ENCODE measurements at places on chromosomes 7 and 10.
A peak's percentile ranks its signal among the peaks of the same experiment; 100 is the strongest.

DNA sequence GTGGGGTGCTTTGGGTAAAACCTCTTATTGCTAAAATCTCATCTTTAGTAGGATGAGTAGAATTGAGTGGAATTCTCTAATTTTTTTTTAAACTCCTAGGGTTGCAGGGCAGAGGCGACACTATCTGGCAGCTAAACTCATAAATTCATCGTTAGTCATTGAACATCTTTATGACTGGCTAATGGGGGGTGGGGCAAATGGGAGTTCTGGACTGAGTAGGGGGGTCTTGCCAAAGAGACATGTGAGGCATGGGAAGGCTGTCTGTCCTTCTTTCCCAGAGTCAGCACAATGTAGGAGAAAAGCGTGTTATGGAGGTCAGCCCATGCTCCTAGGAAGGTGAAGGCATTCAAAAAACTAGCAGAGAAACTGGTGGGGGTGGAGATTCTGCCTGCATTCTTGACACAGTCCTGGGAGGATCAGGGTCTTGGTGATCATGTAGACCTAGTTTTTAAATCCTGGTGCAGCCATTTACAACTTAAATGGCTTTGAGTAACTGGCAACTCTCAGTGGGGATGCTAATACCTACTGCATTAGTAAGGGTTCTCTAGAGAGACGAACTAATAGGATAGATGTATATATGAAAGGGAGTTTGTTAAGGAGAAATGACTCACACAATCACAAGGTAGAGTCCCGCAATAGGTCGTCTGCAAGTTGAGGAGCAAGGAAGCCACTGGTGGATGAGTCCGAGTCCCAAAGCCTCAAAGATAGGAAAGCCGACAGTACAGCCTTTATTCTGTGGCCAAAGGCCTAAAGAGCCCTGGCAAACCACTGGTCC lies 47.7 kb downstream of the EMX2 start:
- DNase-seq, result no peak

GRCh38 chr10:97903128-97904017 lies 53.7 kb downstream of the GOLGA7B start:
- DNase-seq, result no peak

GRCh38 chr7:23117841-23118240 lies 12.3 kb downstream of the KLHL7 start:
- DNase-seq, result no peak

- DNase-seq, result peak; percentile 70
Measured at GRCh38 chr10:11397077-11397965, 214.1 kb downstream of the USP6NL start.

DNA sequence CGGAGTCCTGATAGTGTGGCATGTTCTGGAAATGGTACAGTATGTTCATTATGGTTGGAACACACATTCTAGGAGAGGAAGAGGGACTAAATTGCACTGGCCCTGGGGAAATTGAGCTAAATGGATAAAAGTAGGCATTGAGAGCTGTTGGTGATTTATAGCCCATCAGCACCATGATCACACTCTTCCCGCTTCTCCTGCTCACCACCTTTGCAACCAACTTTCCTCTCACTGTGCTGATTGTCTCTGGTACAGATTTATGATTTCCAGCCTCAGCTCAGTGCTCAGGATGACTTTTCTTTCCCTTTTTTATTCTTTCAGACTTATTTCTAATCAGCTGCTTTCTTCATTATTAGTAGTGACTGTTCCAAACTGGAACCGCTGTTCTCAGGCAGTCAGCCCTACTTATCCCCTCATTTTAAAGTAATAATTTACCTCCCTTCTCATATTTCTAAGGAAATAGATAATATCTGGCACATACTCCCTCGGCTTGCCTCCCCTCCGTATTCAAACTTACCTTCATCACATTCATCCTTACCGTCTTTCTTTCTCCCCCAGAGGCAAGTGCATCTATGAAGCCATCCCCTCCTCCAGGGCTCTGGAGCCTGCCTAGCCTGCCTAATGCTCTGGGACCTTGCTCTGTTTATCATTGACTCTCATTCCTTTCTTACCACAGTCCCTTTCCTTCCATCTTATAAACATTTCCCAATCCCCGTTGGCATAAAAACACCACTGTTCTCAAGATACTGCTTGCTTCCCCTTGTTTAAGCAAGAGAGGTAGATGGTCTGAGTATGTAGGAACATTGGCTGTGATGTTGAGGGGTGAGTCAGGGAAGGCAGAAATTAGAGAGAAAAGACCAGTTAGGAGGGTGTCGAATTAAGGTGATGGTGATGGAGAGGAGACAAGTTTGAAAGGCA lies 51.6 kb upstream of the RPA3 start:
- DNase-seq, result no peak

- no peak for DNase-seq
Measured at GRCh38 chr7:26361637-26362036, 70.0 kb downstream of the SNX10 start.

DNA sequence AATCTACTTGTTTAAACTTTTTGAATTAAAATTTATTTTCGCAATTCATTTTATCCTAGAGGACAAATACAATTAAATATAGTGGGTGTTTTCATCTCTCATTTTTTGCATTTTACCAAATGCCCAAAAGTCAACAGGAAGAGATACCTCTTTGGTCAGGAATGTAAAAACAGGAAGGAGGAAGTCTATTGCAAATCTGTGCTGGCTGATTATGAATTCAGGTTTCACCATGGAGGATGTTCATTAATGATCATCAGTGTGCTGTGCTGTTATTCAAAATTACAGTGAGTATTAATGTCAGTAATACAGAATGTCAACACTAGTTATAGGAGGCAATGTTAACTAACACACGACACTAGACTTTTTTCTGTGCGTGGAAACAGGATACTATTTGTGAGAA lies 24.7 kb downstream of the EXOC6 start:
- DNase-seq, result no peak

DNA sequence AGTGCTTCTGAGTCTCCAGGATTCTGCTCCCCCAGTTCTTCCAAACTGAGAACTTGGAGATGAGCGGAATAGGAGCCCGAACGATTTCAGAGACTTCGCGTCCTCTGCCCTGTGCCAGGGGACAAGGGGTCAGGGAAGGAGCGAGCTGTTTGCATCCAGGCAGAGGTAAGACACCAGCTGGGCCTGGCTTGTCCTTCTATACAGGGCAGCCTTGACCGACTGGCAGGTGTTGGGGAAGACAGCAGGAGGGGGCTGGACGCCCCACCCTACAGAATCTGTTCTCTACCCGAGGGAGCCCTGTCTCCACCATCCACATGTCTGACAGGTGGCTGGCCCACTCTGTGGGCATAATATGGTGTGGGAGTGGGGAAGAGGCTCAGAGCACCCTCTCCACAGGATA lies 7.1 kb downstream of the SPOCK2 start:
- DNase-seq, result no peak

DNA sequence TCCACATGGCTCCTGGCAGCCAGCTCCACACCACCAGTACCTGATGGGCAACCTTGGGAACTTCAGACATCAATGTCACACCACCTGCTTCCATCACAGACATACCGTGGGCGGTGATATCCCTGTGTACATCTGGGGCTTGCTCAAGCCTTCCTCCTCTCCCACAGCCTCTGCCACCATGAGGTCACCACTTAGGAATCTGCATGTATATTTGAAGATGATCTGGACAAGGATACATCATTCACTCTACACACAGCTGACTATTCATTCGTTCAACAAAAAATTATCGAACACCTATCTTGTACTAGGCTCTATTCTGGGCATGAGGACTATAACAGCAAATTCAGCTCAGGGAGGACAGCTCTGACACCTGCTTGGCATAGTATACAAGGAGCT lies 6.8 kb downstream of the DLG5 start:
- DNase-seq, result no peak

DNA sequence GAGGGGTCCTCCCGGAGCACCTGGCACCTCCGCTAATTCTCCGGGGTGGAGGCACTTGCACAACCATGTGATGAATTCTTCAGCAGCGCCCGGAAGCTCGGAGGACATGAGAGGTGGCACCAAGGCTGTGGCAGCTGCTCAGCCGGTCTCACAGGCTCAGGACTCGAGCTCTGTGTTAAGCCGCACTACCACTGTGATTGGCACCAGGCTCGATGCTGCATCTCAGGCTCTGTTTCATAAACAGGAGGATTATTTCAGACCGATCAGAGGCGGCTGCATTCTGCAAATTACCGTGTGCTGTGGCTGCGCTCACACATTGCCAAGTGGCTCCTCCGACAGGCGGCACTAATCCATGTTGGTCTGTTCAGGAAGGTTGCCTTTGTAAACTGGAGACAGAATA lies 495.2 kb downstream of the DNAJB6 start:
- DNase-seq, result no peak

DNA sequence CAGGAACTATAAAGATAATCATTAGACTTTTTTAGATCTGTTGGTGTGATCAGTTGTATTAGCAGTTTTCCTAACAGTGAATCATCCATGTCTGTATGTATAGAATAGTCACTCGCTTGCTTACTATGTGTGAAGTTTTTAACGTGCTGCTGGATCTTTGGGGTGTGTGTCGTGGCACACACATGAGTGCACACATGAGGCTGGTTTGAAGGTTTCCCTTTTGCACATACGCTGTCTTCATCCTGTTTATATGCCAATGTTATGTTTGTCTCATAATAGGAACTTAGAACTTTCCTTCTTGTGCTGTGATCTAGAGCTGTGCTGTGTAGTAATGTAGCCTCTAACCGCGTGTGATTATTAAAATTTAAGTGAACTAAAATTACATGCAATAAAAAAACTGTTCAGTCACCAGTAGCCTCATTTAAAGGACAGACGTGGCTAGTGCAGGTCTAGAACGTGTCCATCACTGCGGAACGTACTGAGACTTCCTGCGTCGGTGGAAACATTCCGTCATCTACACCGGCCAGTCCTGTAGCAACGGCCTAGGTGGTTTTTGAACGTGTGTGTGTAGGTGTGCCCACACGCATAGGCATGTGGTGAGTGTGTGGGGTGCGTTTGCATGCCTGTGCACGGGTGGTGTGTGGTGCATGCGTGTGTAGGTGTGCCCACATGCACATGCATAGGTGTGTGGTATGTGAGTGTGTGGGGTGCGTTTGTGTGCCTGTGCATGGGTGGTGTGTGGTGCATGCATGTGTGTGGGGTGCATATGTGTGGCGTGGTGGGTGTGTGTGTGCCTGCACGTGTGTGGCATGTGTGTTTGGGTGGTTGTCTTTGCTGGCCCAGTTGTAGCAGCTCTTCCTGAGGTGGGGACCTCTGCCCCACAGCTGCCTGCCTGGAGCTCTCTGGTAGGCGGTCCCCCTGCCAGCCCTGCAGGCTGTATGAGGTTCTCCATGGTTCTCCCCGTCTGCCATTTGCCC lies 56.6 kb downstream of the INPP5A start:
- no peak for DNase-seq

GRCh38 chr10:8594176-8594575 lies 539.7 kb downstream of the GATA3 start:
- DNase-seq, result no peak

DNA sequence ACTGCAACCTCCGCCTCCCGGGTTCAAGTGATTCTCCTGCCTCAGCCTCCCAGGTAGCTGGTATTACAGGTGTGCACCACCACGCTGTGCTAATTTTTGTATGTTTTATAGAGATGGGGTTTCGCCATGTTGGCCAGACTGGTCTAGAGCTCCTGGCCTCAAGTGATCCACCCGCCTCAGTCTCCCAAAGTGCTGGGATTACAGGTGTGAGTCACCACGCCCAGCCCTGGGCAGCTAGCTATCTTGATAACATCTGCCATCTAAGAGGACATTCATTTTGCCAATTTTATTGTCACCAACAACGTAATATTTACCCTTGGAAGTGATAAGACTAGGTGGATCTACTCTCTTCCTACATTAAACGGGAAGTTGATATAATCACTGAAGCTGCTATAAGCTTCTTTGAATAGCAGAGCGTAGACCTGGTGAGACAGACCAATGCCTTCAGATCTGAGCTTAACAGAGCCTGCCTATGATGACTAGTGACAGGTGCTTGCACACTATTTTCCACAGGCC lies 39.7 kb upstream of the SLC35B4 start:
- DNase-seq, result no peak

GRCh38 chr7:47937065-47937687 lies 11.1 kb downstream of the PKD1L1 start:
- no peak for DNase-seq

DNA sequence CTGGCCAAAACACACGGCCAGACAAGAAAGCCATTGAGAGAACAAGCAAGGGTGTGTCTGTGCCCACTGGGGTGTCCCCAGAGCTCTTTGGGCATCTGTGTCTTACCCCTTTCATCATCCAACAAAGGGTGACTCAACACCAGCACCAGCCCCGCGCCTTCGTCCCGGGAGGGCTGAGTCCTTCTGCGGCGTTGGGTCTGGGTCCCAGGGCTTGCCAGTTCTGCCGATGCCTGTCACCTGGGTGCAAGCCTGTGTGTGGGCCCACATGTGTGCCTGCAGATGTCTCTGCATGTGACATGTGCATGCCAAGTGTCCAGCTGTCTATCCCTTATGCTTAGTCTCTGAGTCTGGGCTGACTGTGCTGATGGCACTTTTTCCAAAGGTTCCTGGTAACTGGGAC lies 24.4 kb upstream of the ELN start:
- DNase-seq, result no peak

DNA sequence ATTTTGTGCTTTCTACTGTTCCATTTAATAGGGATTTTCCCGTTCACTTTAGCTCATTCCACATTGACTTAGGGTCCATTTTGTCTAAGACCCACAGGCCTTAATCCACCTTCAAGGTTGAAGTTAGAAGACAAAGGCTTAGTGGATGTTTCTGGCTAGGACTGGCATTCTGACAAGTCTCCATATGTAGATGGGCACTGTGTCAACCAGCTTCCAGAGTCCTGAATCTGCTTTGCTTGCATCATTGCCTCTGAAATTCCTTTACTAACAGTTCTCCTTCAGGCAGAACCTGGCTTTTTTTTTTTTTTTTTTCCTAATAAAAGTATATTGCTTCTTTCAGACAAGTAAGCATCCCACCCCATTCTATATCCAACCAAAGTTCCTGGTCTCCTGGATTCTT lies 69.6 kb upstream of the PDCD4 start:
- DNase-seq, result no peak

DNA sequence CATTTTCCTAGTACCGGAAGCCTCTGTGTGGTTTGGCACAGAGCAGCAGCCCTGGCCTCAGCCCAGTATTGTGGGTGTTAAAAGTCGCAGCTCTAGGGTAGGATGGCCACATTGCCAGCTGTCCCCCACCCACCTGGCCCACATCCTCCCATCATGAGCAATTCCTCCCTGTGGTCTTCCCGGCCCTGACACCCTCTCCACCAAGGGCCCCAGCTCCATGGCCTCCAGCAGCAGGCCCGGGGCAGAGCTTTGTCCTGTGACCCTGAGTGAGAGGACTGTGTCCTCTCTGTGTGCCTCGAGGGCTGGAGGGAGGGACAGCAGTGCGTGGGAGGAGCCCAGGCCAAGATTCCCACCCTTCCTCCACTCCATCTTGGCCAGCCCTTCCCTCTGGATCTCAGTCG lies 93.7 kb downstream of the MYL10 start:
- DNase-seq, result no peak

GRCh38 chr7:56083150-56083785 lies 9.5 kb downstream of the PHKG1 start:
- no peak for DNase-seq

Measured in coronary artery (tissue), 2 donors.